Lung (tissue), 17 donors: ENCODE measurements at places on chromosomes 2 and 18. TPM values are rescaled to one million over a fixed set of nuclear protein-coding genes. Genes with fewer than 3 reads are reported as not detected.

DNA sequence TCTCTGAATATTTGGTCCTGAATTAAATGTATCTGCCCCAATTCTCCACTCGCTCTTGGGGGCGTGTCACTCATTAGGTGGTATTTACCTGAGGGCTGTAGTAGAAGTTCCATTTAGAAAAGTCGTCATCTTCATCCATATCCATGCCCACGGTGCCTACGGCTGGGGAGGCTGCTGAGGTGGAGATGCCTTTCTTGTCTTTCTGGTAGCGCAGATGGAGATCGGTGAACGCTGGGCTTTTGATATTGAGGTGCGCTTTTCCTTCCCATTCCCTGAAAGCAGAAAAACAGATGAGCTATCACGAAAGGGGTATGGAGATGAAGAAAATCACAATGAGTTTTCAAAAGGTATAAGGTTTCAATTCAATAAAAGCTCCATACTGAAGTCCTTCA lies 39.7 kb downstream of the APOB start:
- H3K4me1 ChIP-seq, result no peaks in the 10 kb centered on the region
- no peaks in the 10 kb centered on the region for H3K27me3 ChIP-seq
- no peak overlapping the region for H3K27ac ChIP-seq
- H3K36me3 ChIP-seq, result no peaks in the 10 kb centered on the region
- no peak for DNase-seq

DNA sequence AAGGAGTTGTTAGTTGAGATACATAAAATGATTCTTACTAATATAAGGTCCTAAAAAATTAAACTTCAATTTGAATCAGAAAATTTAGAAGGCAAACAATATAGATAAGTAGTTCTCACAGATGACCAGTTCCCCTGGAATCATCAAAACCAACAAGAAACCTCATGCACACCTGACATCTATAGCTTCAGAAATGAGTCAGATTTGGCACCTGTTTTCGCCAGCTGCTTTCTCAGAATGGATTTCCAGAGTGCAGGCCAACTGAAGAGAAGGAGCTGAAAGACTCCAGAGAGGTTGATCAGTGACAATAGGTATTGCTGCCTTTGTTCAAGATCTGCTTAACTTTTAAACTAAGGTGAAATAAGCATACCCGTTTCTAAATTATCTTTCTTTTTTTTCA lies 192.4 kb downstream of the RDH14 start:
- H3K4me1 ChIP-seq, result no peaks in the 10 kb centered on the region
- no peak for DNase-seq
- H3K4me3 ChIP-seq, result no peak overlapping the region

DNA sequence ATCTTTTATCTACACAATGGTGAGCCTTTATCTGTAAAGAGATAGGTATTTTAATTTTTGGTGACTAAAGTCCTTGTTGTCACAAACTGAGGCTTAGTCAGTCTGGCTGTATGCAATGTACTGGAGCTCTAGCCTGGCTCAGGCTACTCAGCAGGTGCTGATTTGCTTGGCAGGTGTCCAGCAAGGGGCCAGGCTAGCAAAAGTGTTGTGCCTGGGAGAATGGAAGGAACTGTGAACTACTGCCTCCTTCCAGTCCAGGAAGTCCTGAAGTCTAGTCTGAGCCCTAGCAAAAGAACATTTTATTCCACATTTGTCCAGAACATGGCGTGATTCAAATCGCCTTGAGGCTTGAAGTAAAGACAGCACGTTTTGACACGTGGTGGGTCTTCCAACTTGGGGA lies 260.5 kb downstream of the CCDC85A start:
- no peak overlapping the region for H3K4me3 ChIP-seq
- H3K27me3 ChIP-seq, result no peaks in the 10 kb centered on the region
- no peak overlapping the region for H3K27ac ChIP-seq
- H3K36me3 ChIP-seq, result no peaks in the 10 kb centered on the region

DNA sequence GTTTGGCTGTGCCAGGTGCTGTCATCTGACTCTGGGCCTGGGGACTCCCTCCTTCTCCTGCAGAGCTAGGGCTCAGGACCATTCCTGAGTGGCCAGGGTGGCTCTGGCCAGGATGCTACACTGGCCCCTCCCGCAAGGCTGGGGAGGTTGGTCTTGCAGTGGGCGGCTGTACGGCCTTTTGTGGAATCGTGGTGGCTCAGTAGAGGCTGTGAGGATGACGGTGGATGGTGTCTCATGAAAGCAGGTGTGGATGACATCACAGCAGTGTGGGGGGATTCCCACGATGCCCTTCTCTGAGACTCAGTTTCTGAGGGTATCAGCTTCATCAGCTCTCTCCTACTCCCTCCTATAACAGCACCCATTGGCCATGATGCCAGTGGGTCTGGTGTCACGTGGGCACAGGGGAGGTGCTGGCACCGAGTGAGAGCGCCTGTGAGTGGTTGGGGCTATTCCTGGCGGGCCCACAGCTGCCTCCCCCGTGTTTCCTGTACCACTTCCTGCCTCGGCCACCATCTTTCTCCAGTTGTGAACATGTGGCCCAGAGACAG lies 144.2 kb upstream of the HDAC4 start:
- H3K27ac ChIP-seq, result no peak overlapping the region
- no peaks in the 10 kb centered on the region for H3K36me3 ChIP-seq
- H3K4me1 ChIP-seq, result peaks cover 5% of the 10 kb centered on the region
- no peaks in the 10 kb centered on the region for H3K27me3 ChIP-seq
- no peak overlapping the region for H3K4me3 ChIP-seq

- no peaks in the 10 kb centered on the region for H3K36me3 ChIP-seq
- DNase-seq, result peak; percentile 43
- no peaks in the 10 kb centered on the region for H3K27me3 ChIP-seq
- no peak overlapping the region for H3K27ac ChIP-seq
- no peaks in the 10 kb centered on the region for H3K4me1 ChIP-seq
Measured at GRCh38 chr2:149167001-149167780, 128.7 kb downstream of the LYPD6B start.

GRCh38 chr2:237870126-237870525 lies 10.7 kb downstream of the RAMP1 start:
- no peaks in the 10 kb centered on the region for H3K4me1 ChIP-seq
- no peak for DNase-seq
- H3K27me3 ChIP-seq, result no peaks in the 10 kb centered on the region
- H3K36me3 ChIP-seq, result no peaks in the 10 kb centered on the region
- H3K27ac ChIP-seq, result no peak overlapping the region
- no peak overlapping the region for H3K4me3 ChIP-seq

DNA sequence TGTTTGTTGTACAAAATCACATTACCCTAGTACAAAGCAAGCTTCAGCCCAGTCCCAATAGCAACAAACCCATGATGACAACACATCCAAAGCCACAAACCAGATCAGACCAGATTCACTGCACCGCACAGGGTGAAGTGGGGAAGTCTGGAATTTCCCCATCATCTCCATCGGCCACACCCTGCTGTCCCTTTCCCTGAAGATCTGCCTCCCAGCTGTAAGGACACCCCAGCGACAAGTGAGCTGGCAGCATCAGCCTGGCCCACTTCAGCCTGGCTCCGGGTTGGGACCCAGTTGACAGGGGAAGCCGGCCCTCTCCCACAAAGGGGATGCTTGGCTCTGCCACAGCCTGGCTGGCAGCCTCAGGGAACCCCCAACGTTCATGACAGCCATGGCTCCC lies 207.6 kb downstream of the MGAT5 start:
- H3K27me3 ChIP-seq, result no peaks in the 10 kb centered on the region
- H3K4me3 ChIP-seq, result no peak overlapping the region
- no peaks in the 10 kb centered on the region for H3K36me3 ChIP-seq
- DNase-seq, result no peak
- no peak overlapping the region for H3K27ac ChIP-seq

- no peak overlapping the region for H3K27ac ChIP-seq
- H3K4me1 ChIP-seq, result no peaks in the 10 kb centered on the region
- peaks cover under 1% of the 10 kb centered on the region for H3K27me3 ChIP-seq
- DNase-seq, result no peak
- no peak overlapping the region for H3K4me3 ChIP-seq
Measured at GRCh38 chr2:104896446-104896845, 42.5 kb downstream of the POU3F3 start.

GRCh38 chr2:234290671-234291070 lies 206.2 kb downstream of the ARL4C start:
- H3K27me3 ChIP-seq, result no peaks in the 10 kb centered on the region
- DNase-seq, result no peak
- no peaks in the 10 kb centered on the region for H3K36me3 ChIP-seq
- H3K4me1 ChIP-seq, result no peaks in the 10 kb centered on the region
- peak overlapping the region; percentile 52 for H3K27ac ChIP-seq
- no peak overlapping the region for H3K4me3 ChIP-seq

DNA sequence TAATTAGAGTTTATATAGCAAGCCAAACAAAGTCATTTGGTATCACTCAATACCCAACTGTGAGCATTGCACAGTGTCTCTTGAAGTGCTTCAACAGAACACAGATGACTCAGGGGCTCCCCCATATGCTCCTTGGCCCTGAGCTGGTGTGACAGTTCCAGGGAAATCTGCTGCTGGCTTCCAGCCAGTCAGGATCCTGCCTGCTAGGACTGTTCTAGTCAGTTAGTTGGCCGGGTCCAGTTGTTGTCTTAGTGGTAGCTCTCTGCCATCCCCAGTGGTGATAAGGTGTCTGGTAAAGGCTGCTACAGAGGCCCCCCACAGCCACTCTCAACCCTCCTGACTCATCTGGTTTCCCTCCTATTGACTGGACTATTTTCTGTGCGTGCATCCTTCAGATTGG lies 100.3 kb downstream of the IRS1 start:
- H3K4me3 ChIP-seq, result no peak overlapping the region
- no peak overlapping the region for H3K27ac ChIP-seq
- H3K4me1 ChIP-seq, result peaks cover 14% of the 10 kb centered on the region
- no peaks in the 10 kb centered on the region for H3K36me3 ChIP-seq
- H3K27me3 ChIP-seq, result no peaks in the 10 kb centered on the region

DNA sequence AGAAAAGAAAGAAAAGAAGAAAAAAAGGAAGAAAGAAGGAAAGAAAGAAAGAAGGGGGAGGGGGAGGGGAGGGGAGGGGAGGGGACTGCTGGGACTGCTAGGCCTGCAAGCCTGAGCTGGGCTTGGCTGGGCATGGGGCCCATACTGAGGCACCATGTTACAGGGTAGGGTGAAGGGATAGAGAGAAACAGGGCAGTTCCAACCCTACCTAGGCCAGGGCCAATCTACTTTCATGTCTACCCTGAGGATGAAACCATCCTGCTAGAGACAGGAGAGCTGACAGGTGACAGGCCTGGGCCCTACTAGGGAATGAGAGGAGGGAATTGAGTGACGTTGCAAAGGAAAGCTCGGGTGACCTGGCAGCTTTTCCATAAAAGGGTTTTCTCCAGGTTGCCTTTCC lies 41.7 kb downstream of the TEX44 start:
- no peaks in the 10 kb centered on the region for H3K36me3 ChIP-seq
- DNase-seq, result no peak

DNA sequence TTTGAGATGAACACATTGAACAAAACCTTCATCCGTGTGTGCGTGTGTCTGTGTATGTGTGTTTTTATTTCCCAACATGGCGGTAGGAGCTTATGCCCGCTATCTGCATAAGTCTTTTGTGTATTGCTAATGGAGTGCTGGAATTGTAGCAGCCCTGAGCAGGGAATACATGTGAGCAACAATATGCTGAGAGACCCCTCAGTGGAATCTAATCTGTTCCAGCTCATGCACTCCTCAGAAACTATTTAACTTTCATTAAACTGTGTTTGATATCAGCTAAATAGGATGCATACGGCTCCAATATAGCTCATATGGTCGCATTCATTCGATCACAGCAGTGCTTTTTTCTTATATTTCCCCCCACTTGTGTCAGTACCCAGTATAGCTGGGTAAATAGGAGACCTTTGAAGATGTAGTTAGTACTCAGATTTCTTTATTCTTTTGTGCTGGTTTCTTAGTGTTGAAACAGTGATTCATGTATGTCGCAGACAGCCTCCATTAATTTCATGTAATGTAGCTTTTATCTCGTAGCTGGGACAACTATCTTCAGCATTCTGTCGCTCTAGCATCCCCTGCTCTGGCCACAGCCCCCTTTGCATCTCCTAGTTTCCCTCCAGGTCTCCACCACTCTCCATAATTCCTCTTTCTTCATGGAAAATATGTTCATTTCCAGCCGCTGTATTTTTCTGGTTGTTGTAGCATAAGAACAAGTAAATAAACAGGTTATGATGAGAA lies 891.2 kb downstream of the BCL11A start:
- H3K4me1 ChIP-seq, result no peaks in the 10 kb centered on the region
- H3K36me3 ChIP-seq, result no peaks in the 10 kb centered on the region
- no peak overlapping the region for H3K4me3 ChIP-seq
- peaks cover 4% of the 10 kb centered on the region for H3K27me3 ChIP-seq

DNA sequence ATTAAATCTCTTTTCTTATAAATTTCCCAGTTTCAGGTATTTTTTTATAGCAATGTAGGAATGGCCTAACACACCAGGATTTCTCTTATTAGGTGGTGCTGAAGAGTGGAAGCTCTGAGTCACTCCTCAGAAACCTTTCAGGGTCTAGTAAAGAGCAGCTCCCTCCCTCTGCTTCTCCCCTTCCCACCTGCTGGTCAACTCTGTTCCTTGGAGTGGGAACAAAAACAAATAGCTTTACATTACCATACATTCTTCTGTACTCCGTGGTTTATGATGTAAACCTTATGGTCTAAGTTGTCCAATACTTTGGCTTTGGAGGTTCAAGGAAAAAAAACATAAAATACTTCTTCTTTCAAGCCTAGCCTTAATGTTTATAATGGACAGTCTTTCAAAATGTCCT lies 2.7 kb upstream of the IL1R1 start:
- peaks cover 3% of the 10 kb centered on the region for H3K36me3 ChIP-seq
- no peak overlapping the region for H3K4me3 ChIP-seq
- no peaks in the 10 kb centered on the region for H3K27me3 ChIP-seq
- DNase-seq, result no peak
- H3K4me1 ChIP-seq, result peaks cover 27% of the 10 kb centered on the region
- no peak overlapping the region for H3K27ac ChIP-seq

GRCh38 chr2:11752906-11753305 lies 6.5 kb downstream of the LPIN1 start:
- no peak overlapping the region for H3K4me3 ChIP-seq
- no peaks in the 10 kb centered on the region for H3K27me3 ChIP-seq
- DNase-seq, result no peak
- no peaks in the 10 kb centered on the region for H3K4me1 ChIP-seq

FHOD3 gene
- 7.4 TPM for total RNA-seq

SERPINB4 gene
- not detected for total RNA-seq

CREB1 gene
- total RNA-seq, result 79.6 TPM

NPPC gene
- 0.77 TPM for total RNA-seq

RAB6C gene
- not detected for total RNA-seq

SPATS2L gene
- total RNA-seq, result 96.8 TPM

STK36 gene
- total RNA-seq, result 70.6 TPM

COL4A3 gene
- 21.1 TPM for total RNA-seq
